ENCODE measurements at places on chromosomes 4 and X.
A peak's percentile ranks its signal among the peaks of the same experiment; 100 is the strongest.

DNA sequence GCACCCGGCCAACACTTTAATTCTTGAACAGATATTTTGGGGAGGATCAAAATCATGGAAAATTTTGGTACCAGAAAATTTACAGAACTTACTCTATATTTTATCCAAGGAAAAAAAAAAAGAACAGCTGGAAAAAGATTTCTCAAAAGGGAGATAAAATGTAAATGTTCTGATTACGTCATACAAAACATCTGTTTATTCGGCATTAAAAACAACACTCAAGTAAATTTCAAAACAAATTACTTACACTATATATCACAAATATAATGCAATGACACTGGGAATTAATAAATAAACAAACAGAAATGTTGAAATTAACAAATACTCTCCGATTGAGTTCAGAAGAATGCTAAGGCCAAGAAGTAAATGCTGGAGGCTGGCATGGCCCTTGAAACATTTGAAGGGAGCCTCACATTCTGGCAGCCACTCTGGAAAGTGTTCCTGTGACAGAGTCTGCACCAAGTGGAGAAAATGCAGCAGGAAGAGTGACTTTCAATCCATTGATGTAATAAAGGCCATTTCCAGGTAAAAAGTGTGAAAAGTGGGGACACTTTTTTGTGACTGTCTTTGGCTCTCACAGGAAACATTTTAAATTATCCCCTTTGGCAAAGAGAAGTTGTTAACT, 486.0 kb upstream of the CTSO start:
- DNase-seq, result no peak

DNA sequence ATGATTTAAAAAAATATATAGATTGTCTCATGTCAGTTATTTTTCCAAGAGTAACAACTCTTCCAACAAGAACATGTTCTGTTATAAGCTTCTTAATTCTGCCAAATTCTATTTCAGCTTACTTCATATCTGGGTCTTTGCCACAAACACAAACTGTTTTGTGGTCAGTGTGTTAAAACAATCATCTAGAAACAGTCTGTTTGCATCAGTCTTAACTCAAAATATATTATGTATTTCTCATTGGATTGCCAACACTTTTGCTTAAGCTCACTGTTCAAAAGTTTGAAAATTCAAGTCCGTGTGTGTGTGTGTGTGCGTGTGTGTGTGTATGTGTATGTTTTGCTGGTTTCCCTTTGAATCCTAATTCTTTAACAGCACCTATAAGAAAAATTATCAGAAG, 752.3 kb upstream of the NDST4 start:
- no peak for DNase-seq

DNA sequence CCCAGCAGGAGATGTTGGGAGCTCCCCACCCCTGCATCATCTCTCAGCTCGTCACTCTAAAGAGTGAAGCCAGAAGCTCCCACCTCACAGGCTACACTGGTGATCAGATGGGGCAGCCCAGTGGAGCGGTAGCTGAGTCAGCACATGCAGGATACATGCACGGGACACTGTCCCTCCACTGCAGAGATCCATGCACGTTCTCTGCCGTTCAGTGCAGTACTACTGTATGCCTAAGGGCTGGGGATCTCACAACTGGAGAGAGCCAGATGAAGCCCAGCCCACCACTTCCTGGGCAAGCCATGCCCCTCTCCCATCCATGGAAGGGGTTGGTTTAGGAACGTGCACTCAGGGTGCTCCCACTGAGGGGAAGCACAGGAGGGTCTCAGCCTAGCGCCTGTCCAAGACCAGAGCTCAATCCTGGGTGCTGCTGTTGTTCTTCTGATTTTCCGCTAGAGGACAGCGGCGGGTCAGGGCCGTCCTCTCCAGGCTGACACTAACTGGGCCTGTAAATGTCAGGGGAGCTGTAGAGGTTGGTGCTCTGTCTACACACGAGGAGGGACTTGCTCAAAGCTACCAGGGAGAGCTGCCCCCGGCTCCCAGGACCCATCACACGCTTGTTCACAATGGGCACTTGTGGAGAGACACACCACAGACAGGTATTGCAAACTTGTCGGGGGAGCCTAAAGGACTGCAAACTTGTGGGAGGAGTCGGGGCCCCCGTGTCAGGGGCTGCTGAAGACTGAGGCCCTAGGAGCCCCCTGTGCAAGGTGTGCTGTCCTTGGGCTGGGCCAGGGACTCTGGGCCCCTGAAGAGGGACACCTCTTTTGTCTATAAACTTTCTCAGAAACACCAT, 18.2 kb upstream of the ABLIM2 start:
- DNase-seq, result peak; percentile 70

GRCh38 chrX:69424161-69424560, 80.0 kb upstream of the NALF2 start:
- peak; percentile 10 for DNase-seq

- DNase-seq, result no peak
Measured at GRCh38 chr4:32191961-32192360, 1471.8 kb downstream of the PCDH7 start.

DNA sequence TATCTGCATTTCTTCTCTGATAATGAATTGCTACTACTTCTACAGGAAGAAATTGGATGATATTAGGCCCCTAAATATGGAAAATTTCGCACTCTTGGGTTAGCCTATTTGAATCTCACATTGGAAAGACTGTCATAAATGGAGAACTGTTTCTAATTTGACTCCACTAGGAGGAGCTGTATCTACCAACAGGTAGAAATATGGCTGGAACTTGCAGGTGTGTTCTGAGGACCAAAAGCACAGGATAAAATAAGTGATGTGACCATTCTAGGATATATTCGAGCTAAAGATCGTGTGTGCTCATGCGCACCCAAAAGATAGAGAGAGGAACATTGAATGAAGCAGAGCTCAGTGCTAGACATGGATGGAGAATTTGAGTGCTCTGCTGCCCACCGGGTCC, 4.8 kb upstream of the NKAP start:
- DNase-seq, result no peak

- no peak for DNase-seq
Measured at GRCh38 chr4:110705440-110705782, 82.5 kb upstream of the PITX2 start.

DNA sequence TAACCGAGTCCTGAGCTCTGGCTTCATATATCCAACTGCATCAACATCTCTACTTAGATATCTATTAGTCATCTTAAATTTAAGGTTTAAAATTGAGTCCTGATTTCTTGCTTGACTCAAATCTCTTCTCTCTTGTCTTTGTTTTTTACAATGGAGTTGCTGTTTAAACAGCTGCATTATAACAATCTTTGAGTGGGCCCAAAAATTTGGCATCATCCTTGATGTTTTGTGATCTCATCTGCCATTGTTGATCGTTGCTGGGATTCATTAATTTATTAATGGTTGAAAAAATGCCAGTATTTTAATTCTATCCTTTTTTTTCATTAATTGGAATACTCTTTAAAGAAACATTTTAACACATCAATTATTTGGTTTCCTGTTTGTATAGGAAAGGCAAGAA, 82.2 kb downstream of the STIM2 start:
- no peak for DNase-seq

DNA sequence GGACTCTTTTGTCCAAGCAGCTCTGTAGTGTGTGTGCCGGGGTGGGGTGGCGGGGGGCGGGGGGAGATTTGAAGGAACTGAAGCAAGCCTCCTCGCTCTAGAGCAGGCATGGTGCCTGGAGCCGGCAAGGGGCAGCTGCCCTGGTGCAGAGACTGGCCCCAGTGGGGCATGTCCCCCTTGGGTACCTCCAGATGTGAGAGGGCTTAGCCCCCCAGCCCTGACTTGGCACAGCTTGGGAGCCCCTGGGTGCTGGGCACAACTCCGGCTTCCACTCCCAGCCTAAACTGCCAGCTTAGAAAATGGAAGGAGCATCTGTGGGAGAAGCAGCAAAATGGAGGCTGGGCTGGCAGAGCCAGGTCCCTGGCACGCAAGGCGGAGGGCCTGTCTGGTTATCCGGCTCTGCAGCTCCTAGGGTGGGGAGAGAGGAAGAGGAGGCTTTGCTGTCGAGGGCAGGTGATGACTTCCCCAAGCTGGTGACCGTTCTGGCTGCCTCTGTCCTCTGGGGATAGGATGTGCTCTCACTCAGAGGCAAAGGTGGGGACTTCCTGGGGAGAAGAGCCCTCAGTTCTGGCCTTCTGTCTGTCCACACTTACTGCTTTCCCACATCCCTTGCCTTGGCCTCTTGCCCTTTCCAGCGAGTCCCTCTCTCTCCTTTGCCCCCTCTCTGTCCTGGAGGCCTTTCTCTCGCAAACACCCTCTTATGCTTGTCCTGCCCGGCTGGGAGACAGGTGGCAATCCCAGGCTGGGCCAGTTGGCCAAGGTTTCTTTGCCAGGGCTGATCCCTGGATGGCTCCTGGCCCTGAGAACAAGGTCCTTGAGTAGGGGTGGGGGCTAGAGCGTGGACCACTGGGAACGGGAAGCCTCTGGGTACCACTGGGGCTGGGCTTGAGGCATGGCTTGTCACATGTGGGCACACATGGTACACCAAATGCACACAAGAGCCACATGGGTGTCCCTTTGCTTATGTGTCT, 2.0 kb downstream of the DLG3 start:
- DNase-seq, result no peak

- no peak for DNase-seq
Measured at GRCh38 chr4:100782356-100782755, 264.5 kb upstream of the EMCN start.

- no peak for DNase-seq
Measured at GRCh38 chr4:159158985-159159384, 56.1 kb downstream of the RAPGEF2 start.

- DNase-seq, result peak; percentile 74
Measured at GRCh38 chrX:97616883-97617530, 733.3 kb downstream of the RPA4 start.

GRCh38 chr4:23972187-23972586, 82.3 kb upstream of the PPARGC1A start:
- DNase-seq, result no peak

- DNase-seq, result no peak
Measured at GRCh38 chrX:39581411-39581810, 516.3 kb downstream of the BCOR start.

DNA sequence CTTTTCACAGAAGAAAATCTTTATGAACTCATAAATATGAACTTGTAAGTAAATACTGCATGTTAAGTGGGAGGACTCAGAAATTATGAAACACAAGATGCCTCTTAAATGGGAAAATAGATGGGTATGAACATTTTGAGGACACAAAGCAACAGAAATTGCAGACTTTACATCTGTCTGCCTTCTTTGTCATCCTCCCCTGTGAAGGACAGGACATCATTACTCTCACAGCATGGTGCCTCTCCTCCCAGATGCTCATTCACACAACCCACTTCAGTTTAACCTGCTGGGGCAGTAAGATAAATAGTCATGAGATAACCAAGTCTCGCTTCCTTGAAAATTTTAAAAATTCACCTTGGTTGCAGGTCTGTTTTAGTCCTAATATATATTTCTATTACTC, 144.5 kb downstream of the APBB2 start:
- no peak for DNase-seq

DNA sequence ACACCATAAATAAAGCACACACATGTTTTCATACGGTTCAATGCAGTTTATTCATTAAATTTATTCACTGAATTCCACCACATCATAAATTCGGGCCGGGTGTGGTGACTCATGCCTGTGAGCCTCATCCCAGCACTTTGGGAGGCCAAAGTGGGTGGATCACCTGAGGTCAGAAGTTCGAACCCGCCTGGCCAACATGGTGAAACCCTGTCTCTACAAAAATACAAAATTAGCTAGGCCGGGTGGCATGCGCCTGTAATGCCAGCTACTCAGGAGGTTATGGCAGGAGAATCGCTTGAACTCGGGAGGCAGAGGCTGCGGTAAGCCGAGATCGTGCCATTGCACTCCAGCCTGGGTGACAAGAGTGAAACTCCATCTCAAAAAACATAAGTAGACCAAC, 131.6 kb downstream of the PDS5A start:
- peak; percentile 55 for DNase-seq

DNA sequence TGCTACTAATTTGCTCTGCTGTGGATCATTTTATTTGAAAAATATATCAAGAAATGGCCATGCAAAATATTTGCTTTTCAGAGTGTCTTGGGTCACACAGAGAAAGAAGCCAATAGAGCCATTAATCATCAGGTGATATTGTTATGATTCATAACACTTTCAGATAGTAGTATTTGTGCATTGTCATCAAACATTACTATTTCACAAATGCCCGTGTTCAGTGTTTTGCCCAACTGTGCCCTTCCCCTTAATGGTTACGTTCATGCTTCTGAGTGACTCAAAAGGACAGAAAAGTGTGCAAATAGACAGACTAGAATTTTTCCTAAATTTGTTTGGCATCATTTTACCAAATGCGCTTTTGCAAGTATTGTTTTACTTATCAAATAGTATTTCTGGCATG, 46.5 kb downstream of the PHOX2B start:
- no peak for DNase-seq

- DNase-seq, result peak; percentile 66
Measured at GRCh38 chrX:24335871-24336270, 22.0 kb upstream of the SUPT20HL2 start.

DNA sequence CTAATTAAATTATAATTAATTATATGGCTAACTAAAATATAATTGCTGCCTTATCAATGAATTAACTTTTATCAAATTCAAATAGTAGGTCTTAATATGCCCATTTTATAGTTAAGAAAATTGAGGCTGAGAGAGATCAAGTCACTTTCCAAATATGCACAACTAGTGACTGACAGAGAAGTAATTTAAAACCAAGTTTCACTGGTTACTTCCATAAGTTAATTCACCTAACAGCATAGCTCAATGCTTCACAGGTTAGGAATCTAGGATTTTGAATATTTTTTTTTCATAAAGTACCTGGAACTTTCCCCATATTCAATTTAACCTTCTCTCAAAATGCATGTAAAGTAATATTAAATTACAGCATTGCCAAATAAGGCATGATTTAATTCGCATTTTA, 134.4 kb upstream of the VEGFC start:
- no peak for DNase-seq

GRCh38 chrX:118593407-118593806, 97.8 kb downstream of the DOCK11 start:
- no peak for DNase-seq

DNA sequence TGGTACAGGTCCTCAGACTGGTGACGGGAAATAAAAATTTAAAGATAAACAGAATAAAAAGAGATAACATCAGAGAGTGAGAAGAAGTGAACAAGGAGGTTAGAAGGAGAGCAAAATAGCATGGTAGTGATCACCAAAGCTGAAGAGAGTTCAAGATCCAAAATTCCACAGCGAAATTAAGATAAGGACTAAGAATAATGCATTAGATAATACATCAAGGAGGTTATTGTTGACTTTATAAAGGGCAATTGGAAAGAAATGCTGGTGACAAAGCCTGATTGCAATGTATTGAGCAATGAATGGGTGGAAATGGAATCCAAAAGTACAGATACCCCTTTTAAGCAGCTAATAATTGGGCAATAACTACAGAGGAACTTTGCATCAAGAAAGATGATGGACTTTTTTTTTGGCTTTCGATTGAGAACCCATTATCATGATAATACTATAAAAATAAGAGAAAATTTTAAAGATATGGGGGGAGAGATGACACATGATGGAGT, 101.6 kb upstream of the MAP9 start:
- peak; percentile 11 for DNase-seq
